ENCODE measurements at places on chromosomes 3 and 15.

DNA sequence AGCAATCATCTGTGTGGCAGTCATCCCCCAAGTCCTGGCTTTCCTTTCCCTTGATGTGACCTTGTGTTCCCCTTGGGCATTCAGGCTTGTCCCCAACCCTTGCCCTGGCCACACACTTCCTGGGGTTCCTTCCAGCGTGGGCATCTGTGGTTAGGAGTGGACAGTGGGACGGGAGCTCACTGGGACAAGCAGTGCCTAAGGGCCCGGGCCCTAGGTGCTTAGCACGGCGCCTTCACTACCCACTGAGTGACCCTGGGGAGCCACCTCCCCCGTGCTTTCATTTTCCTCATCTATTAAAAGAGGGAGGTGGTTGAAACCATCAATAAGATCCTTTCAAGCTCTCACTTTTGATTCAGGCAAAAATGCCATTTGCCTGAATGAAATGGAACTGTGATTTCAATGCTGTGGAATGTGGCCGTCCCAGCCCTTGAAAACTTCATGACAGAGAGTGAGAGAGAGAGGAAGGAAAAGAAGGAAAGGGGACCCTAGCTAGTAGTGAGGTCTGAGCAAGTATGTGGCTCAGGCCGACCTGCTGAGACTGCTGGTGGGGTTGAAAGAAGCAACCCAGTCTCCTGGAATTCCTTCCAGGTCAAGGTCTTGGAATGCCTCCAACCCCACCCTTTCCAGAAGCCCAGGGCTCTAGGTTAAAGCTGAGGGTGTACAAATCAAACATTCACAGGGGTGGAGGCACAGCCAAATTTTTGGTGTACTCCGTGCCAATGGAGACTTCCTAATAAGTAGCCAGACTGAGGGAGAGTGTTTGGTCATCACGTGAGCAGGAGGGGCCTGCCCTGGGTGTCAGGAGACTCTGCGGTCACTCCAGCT, 302.9 kb downstream of the TLE3 start:
- peak; percentile 47 for DNase-seq

DNA sequence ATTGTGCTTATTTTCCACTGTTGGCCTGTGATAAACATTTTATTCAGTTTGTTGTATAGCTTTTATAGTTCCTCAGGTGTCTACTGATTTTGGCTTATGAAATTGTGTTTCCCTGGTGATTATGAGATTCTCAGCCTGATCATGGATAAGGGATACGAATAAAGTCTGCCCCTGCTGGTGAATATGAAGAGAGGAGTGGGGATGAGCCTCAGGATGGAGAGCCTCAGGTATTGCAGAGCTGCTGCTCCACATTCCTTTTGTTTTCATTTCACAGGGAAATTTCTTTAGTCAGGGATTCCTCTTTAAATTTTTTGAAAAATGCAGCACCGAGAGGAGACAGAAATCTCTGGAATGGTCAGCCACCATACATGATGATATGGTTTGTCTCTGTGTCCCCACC, 14.7 kb upstream of the RAB6B start:
- DNase-seq, result no peak

DNA sequence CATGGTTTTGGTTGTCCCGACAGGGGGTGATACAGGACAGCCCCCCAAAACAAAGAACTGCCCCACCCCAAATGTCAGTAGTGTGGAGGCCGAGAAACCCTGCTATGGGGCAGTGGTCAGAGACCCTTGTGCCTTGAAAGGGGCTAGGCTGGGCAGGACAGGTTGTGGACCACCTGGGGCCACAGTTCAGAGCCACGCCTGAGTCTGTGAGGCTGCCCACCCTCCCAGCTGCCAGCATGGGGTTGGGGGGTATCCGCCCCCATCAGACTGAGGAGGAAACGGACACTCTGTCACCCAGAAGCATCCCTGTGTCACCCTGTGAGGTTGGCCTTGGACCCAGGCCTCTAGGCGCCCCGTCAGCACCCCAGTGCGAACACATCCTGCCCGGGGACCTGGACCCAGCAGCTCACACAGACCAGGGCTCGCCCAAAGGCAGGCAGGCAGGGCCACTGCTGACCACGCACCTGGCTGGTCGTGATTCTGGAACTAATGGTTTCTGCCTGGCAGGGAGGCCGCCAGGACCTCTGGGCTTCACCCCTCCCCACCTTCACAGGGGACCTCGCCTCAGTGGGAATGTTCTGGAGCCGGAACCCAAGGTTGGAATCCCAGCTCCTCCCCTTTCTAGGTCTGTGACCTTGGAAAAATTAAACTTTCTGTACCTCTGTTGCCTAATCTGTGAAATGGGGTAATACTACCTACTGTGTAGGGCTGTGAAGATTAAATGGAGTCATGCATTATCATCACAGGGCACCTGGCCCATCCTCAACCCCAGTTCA, 1.4 kb downstream of the SLC41A3 start:
- peak; percentile 8 for DNase-seq

DNA sequence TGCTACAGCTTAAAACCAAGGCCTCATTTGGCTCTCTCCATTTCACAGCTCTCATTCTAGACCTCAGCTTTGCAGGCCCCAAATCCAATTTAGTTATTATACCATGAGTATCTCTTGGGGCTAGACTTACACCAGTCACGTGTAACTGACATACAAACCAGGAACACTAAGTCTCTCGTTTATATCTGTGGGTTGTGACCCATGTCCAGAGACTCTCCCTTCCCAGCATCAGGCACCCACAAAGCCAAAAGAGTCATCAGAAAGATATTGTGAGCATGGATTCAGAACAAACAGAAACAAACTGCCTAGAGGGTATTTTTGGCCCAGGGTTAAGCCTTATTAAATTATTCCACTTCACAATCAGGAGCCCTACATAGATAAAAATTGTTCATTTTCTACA, 5.6 kb upstream of the CCDC13 start:
- no peak for DNase-seq

DNA sequence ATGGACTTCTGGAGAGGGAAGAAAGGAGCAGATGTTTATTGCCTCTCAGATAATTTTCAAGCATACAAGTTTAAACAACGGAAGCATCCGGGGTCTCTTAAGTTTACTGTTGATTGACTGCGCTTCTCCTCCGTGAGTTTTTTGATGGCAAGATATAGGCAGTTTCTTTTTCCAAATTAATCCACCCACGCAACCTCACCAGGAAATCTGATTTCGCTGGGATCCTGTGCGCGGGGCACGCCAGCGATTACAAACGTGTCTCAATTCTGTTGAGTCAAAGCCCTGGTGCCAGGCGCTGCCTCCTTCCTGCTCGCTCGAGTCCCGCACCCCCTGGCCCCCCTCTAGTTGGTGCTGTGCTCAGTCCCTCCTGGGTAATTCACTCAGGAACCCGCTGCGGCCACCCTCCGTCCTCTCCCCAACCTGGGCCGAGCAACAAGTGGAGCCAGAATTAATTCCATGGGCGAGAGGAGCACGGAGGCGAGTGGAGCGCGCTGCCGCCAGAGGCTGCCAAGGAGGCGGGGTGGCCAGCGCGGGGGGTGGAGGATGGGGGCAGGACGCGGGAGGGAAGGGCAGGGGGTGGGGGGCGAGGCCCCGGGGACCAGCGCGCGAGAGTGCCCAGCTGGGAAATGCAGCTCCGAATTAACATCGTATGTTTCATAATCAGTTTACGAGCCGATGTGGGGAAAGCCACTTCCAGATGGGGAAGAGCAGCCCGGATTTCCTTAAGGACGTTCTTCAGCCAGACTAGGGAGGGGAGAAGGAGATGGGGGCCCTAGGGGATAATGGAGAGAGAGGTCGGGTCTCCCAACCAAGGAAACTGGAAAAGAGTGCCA, 6.0 kb downstream of the WNT5A start:
- DNase-seq, result peak; percentile 41

GRCh38 chr15:63597038-63597790, at the start of gene FBXL22:
TSS of gene FBXL22 (plus strand) at chr15:63597387. CDS start at chr15:63597393, 6 bp downstream.
- DNase-seq, result no peak

GRCh38 chr15:96217983-96218382, 112.5 kb upstream of the NR2F2 start:
- no peak for DNase-seq

DNA sequence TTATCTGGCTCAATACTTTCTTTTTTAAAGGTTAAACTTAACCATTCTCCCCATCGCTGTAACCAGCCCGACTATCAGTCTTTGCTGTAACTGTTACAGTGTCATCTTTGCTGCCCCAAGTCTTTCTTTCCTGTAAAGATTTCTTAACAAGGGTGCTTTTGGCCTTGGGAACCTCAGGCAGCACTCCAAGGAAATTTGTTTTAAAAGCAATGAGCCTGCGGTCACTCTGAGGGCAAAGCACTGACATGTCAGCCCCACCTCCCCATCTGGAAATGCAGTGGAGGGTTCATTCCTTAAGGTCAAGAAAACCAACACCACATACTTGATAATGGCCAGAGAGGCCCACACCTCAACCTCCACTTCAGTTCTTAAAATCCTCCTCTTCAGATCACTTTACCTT, 3.2 kb downstream of the TRANK1 start:
- no peak for DNase-seq

- peak; percentile 13 for DNase-seq
Measured at GRCh38 chr15:34436126-34436955, 1.3 kb downstream of the GOLGA8A start.

DNA sequence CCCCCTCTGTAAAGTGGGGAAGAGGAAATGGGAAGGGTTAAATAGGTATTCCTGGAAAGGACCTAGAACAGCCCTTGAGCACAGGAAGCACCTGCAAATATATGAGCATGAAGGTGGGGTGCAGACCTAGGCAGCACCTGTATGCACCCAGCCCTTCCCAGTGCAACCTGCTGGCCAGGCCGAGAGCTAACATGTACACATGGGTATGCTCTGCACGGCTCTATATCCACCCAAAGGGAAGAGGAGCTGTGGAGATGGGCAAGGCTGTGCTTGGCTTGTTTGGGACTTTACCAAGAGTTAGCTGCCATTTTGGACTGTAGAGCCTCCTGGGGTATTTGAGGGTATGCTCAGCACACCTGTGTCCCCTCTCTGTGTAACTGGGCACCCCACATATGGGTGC, 171.2 kb downstream of the KLF13 start:
- no peak for DNase-seq

GRCh38 chr3:130517602-130518001, 625 bp downstream of the COL6A6 start:
- peak; percentile 6 for DNase-seq

- DNase-seq, result peak; percentile 25
Measured at GRCh38 chr3:61669668-61670299, 108.4 kb downstream of the PTPRG start.

DNA sequence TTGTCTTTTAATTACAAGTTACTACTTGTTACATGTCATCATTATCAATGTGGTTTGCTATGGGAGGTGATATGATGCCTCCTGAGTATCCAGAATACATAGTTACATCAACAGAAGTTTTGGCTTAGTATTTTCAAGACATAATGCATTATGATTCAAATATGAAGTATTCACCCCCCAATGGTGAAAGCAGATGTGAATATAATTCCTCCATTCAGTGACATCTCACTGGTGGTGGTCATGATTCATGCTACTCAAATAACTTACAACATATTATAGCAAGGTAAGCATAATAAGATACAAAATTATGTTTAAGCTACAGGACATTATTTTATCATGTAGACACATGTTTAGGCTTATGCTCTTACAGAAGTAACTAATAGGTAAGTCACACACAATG, 34.9 kb upstream of the TTBK2 start:
- DNase-seq, result no peak

GRCh38 chr3:101936419-101937356, 87.4 kb downstream of the NFKBIZ start:
- DNase-seq, result no peak

- DNase-seq, result no peak
Measured at GRCh38 chr3:153614563-153614962, 452.5 kb downstream of the RAP2B start.

GRCh38 chr3:103924544-103924943, 1442.2 kb upstream of the ALCAM start:
- DNase-seq, result no peak

DNA sequence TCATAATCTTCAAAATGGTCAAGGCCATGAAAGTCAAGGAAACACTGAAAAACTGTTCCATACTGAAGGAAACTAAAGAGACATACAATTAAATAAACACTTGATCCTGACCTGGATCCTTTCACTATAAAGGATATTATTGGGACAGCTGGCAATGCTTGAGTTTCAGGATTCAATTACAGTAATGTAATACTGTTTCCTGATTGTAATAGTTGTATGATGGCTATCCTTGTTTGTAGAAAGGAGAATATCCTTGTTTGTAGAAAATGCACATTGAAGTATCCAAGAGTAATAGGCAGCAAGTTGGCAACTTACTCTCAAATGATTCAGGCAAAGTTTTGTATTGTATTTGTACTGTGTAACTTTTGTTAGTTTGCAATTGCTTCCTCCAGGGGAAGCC, 4.6 kb downstream of the CIDEC start:
- no peak for DNase-seq

DNA sequence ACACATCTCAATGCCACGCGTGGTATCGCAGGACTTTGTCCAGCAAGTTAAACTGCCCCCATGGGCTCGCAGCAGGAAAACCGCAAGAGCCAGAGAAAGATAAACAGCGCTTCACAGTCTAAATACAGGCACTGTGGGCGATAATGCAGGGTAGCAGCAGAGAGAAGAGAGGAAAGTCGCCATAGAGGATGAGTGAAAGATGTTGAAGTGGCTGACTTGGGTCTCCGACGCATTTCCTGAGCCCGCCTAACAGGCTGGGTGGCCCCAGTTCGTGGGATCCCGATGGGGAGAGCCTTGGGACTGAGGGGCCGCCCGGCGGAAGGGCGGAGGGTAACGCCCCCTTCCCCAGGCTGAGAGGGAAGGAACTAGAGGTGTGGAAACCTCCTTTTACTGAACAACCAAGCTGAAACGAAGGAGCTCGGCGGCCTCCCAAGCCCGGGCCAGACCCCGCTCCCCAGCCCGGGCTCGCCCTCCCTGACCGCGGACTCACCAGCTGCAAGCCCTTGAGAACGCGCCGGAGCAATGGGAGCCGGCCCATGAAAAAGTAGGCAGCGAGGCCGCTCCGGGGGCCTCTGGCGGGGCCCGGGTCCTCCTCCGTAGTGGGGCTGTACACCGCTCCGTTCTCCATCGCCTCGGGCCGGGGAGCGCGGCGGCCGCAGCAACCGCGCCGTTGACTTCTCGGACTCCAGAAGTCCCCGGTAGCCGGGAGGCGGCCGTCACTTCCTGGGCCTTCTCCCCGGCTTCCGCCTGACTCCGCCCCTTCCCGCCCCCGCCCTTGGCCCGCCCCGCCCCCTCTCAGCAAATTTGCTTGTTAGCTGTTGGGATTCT, at the start of gene CMTM6:
CMTM6 (minus strand) TSS at position 735 of the 828 bp plus-strand sequence; CDS start at position 628, 107 bp downstream.
- DNase-seq, result peak; percentile 99

DNA sequence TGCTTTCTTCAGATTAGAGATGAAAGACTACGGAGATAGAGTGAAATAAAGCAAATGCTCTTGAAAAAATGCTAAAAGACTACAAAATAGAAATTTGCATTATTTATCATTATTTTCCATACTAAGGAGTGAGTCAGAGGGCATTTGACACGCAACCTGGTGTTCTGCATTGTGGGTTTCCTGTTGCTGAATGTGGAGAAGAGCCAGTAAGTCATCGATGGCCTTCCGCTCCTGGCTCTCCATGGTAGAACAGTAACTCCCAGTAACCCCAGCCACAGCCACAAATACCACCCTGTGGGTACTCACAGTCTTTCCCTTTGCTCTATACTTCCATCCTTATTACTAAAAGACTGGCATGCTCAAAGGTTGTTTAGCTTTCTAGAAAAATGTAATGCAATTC, 61.5 kb downstream of the CGGBP1 start:
- no peak for DNase-seq

- no peak for DNase-seq
Measured at GRCh38 chr15:65069179-65069578, 1.4 kb upstream of the RASL12 start.
